Foreskin fibroblast (primary cell): ENCODE measurements at places on chromosomes 11 and 22.

DNA sequence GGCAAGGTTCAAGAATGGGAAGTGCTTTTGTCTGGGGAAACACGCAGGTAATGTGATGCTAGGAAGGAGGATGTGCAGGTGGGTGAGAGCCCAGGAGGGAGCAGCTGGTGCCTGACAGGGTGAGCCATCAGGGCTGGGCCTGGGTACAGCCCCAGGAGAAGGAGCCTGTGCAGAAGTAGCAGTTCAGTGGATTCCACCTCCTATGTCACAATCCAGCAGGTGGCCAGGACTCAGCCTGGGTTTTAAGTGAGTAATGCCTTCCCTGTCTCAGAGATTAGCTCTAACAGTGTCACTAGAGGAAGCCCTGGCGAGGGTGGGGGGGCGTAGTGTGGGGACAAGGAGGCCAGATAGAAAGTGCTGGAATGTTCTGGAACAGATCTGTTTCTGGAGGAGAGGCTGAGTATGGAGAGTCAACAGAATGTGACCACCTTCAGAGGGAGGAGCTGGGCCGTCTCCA lies 8.1 kb downstream of the RIC8A start:
- no peak for DNase-seq

- DNase-seq = no peak
Observed at GRCh38 chr22:42752230-42752746, 31.6 kb upstream of the A4GALT start.

DNA sequence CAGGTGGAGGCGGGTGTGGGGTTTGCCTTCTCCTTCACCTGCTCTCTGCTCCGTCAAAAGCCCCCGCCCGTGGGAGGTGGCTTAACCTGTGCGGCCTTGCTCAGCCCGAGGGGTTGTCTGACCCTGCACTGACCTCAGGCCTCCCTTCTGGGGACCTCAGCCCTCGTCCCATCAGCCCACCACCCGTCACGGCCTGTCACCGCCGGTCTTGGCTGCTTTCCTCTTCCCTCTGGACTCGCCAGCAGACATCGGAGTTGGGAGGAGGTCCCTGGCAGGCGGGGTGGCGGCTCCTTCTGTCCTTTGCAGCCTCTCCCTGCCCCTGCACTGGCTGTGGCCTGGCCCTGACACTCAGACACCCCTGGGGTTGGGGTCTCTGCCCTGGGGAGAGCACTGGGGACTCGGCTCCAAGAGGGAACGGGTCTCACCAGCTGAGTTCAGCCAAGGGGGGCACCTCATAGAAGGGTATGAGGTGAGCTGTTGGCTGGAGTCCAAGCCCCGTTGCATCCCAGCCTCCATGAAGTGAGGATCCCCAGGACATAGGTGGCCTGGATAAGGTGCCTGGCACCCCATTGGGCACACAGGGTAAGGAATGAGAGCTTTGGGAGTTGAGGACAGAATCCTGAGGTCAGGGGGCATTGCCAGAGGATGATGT lies 999.6 kb downstream of the BRD1 start:
- no peak for DNase-seq

GRCh38 chr22:35115515-35115914 lies 49.6 kb downstream of the ISX start:
- DNase-seq = no peak

GRCh38 chr11:119065369-119065768 lies 2.2 kb upstream of the VPS11 start:
- peak; percentile 63 for DNase-seq

DNA sequence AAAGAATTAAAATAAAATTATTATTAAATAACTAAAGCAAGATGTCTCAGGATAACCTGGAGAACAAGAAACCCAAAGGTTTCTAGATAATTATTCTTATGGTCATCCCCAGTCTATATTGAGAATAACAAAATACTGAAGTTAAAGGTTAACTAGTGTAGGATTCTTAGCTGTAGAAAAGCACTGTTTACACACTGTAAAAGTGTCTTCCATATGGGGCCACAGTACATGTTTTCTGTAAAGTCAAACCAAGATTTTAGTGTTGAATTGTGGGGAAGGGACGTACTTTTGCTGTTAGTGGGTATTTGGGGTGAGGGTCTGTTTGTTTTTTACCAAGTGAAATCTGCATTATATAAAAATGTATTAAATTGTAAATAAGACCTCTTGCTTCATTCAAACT lies 47.5 kb upstream of the SOX6 start:
- no peak for DNase-seq

DNA sequence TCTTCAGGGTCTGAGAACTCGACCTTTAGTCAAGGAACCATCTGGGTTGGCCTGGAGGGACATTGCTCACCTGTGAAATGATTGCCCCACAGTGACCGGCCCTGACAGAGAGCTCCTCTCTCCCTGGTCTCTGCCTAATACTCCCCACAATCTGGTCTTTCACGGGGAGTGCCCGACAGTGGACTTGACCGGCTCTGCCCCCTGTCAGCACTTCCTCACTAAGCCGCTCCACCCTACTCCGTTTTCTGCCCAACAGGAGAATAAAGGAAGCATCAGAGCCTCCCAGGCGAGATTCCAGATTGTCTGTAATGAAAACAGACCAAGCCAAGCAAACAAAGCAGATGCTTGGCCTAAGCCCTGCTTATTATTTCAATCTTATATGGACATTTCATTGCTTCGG lies 87.8 kb downstream of the FBXO7 start:
- DNase-seq = peak; percentile 46

DNA sequence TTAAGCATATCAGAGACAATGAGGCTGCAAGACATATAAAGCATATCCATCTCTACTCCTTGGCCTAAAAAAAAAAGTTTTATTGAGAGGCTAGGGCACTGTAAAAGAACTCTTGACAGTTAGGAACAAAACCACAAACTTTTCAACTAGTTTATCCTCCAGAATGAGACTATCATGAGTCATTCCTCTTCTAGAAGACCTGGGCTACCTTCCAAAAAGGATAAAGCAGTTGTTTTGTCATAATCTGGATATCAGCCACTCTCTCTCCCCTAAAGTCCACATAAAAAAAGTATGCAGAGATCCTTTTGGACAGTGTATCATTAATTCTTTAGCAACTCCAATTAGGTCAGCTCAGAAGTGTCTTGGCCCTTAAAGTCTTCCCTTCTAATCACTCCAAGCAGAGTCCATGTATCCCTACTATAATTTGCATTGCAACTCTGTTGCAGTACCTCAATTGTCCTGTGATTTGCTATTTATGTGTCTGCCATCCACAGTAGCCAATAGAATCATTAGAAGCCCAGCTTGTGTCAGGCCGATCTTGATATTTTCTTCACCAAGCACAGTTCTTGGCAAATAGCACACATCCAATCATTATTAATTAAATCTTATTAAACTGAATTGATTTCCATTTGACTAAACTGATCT lies 10.4 kb downstream of the OR51T1 start:
- DNase-seq = peak; percentile 29

- peak; percentile 94 for DNase-seq
Observed at GRCh38 chr11:117281159-117281558, 10.0 kb upstream of the BACE1-AS start.

GRCh38 chr11:11043721-11044120 lies 185.9 kb upstream of the ZBED5 start:
- no peak for DNase-seq

GRCh38 chr11:88327462-88328143 lies 9.9 kb downstream of the CTSC start:
- DNase-seq = no peak

DNA sequence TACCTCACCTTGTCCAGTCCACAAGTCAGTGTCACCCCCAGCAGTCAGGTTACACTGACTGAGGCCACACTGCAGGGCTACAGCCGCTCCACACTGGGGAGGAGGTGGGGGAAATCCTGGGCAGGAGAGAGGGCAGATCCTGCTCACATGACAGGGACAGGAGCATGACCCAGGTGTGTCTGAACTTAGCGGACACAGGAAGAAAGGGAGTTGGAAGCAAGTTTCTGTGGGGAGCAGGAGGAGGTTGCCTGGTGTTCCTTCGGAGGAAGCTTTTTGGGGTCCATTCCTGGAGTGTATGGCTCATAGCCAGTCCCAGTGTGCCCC lies 5.9 kb downstream of the MMP11 start:
- no peak for DNase-seq

GRCh38 chr22:17114173-17114897 lies 6.8 kb downstream of the TMEM121B start:
- DNase-seq = no peak
